ENCODE measurements at places on chromosomes 5 and 9.

DNA sequence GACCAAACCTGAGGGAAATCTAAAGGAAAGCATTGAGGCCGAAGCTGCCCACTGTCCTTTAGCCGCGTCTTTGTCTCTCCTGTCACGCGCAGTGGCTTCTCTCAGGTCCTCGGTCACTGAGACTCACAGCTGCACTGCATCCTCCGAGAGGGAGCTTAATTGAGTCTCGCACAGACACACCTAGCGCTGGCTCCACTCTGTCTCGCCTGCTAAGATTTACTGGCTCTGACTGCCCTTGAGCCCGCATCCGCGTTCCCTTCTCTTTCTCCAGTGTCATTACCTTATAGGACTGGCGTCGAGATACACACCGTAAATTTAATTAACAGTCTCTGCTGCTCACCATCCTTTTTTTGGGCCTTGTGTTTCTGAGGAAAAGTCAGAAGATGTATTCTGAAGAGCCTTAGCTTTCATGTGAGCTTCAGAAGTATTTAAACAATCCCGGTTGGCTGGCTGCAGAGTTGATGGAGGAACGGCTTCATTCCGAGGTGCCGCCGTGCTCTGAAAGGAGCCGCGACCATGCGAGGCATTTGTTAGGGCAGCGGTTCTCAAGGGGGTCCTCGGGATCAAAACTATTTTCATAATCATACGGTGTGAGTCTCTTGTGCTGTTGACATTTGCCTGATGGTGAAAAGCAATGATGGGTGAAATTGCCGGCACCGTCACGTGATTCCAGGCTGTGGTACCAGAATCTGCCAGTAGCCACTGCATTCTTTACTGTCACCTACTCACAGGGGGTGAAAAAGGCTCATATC is 58.3 kb downstream of the GPR107 start:
- DNase-seq, result no peak

DNA sequence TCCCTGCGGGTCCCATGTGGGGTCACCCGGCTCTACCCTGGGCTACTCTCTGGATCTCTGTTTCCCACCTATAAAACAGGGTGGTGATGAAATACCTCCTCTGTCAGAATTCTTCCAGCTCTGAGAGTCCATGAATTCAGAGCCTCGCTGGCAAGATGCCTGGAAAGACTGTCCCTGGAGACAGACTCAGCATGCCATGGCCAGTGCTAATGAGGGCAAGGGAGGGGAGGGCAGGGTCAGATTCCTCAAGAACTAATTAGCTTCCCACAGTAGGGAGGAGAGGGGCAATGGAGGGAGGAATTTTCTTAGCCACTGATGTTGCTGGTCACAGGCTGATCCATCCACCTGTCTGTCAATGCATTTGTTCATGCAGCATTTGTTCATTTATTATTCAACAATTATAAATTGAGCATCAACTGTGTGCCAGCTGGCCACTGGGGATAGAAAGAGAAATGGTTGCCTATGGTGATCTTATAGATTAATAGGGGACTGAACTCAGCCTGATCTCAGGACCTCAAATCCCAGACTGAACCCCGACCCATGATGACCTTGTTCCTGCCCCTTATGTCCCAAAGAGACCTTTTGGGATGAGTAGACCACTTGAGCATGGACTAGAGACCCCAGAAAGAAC is 4.7 kb downstream of the SYNPO start:
- no peak for DNase-seq

DNA sequence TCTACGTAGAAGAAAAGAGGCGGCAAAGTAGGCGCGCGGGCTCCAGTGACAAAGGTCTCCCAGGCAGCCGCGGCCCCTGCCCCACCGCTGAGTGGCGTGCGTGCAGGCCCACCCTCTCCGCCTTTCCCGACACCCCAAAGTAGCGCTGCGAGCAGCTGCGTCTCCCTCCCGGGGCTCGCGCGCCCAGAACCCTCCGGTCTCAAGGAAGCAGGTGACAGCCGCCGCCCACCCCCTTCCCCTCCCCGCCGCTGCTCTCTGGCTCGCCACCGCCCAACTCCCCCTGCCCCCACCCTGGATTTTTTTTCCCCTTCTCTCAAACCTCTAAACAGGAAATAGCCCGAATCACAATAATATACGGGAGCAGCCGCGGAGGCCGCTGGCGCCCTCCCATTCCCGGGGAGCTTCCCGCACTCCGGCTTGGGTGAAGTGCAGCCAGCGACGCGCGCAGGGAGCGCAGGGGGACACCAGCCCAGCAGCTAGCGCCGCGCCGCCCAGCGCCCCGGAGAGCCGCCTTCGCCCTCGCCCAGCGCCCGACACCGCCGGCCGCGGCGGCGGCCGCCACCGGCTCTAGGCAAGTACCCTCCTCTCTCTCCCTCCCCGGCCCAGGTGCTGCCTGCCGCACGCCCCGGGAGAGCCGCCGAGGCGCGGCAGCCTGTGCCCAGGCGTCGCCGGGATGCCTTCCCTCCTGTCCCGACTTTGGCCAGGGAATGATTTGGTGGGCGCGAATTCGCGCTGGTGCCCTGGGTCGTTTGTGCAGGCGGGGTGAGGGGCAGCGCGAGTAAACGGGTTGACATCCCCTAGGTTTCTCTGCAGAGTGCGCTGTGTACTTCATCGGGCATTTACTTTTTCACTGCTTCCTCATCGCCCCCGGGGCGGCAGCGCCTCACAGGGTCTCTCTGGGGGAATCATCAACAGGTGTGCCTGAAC is 52.7 kb upstream of the TJP2 start:
- DNase-seq, result no peak

DNA sequence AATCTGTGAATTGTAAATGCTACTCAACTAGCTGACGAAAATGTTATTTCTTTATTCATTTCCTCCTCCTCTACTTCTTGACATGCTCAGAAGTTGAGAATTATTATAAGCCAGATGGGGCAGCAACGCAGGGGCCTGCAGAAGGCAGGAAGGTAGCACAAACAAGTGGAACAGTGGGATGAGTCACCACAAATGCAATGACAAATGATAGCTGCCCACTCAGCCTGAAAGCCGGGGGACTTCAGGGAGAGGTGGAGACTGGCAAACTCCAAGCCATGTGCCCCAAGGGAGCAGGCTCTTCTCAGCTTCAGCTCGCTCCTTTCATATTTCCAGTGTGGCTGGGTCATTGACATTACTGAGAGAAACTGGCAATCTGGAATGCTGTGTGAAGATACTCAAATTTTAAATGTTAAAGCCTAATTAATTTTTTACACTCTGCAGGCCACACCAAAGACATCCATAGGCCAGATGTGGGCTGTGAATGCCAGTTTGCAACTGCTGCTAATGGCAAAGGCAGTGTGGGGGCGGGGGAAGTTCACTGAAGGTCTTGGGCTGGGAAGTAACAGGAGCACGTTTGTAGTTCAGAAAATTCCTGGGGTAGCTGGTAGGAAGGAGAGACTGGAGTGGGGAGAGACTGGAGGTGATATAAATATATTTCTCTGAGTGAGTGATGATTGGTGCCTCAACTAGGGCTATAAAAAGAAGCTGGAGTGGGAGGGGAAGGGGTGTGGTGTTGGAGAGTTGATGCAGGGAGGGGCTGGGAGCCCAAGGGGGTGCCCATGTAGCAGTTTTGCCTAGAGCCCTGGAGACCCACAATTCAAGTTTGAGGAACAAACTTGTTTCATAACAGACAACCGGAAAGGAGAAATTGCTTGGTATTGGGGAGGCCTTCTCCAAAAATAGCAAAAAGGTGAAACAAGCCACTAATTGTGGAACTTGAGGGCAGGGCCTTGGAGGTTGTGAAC is 20.8 kb upstream of the ADRB2 start:
- no peak for DNase-seq

DNA sequence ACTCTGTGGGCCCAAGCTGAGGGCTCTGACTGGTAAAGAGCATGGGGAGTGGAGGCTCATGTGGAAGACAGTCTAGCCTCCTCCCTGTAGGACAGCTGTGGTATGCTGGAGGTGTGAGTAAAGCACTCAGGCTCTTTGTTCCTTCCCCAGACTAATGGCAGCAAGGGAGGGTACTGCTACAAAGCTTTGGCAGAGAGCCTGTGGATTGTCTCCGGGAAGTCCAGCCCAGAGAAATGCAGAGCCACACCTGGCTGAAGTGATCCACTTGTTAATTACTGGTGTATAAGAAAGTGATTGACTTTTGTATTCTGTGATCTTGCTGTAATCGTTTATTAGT is 161.7 kb downstream of the OXCT1 start:
- DNase-seq, result no peak

DNA sequence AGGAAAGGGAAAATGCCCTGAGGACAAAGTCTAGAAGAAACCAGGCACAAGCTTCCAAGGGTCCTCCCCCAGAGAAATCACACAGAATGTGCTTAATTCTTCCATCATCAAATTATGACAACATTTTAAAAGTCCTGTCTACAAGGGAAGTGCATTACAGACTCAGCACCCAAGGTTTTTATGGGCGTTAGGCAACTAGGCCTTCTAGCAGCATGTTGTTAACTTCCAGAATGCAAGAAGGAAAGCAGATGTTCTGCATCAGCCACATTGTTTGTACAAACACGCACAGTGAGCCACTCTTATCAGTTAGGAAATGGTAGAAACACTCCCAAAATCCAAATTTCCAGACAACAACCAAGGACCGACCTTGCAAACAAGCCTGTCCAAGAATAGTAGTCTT is 26.5 kb downstream of the SMC5 start:
- no peak for DNase-seq

- no peak for DNase-seq
Observed at GRCh38 chr5:9347541-9348295, 198.2 kb downstream of the SEMA5A start.

GRCh38 chr5:56413546-56413945 is 180.4 kb upstream of the ANKRD55 start:
- no peak for DNase-seq

GRCh38 chr5:169027501-169028061 is 273.4 kb downstream of the SLIT3 start:
- DNase-seq, result no peak

- DNase-seq, result no peak
Observed at GRCh38 chr9:34010979-34011378, 37.7 kb downstream of the UBAP2 start.

- no peak for DNase-seq
Observed at GRCh38 chr5:124873188-124873587, 126.7 kb upstream of the ZNF608 start.

- no peak for DNase-seq
Observed at GRCh38 chr5:151173711-151174611, 16.4 kb upstream of the ANXA6 start.

DNA sequence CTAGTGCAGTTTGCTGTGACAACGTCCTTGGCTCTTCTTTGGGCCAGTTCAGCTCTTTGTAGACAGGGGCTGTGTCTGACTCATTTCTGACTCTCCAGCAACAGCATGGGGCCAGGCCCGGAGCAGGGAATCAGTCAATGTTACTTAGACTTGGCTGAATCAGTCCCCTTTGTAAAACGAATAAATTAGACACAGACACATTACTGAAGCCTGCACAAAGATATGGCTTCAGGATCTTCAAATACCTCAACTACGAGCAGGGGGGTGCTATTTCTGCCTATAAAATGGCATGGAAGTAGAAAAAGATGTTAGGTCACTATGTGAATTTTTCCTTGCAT is 204.7 kb downstream of the TTLL11 start:
- DNase-seq, result no peak

- no peak for DNase-seq
Observed at GRCh38 chr5:43564289-43564850, 7.5 kb upstream of the PAIP1 start.

DNA sequence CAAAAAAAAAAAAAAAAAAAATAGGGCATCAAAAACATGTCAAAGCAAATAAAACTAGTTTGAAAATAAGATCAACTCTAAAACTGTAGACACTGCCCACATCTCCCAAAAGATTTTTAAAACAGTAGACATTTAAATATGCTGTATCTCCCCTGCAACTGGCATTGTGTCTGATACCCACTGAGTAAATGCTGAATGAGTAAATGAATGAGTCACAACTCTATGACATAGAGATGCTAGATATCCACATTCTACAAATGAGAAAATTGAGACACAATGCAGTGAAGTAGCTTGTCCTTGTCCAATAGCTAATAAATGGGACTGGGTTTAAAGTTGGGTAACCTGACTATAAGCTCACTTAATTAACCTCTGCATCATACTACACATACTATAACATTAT is 14.1 kb upstream of the MAP1B start:
- no peak for DNase-seq

DNA sequence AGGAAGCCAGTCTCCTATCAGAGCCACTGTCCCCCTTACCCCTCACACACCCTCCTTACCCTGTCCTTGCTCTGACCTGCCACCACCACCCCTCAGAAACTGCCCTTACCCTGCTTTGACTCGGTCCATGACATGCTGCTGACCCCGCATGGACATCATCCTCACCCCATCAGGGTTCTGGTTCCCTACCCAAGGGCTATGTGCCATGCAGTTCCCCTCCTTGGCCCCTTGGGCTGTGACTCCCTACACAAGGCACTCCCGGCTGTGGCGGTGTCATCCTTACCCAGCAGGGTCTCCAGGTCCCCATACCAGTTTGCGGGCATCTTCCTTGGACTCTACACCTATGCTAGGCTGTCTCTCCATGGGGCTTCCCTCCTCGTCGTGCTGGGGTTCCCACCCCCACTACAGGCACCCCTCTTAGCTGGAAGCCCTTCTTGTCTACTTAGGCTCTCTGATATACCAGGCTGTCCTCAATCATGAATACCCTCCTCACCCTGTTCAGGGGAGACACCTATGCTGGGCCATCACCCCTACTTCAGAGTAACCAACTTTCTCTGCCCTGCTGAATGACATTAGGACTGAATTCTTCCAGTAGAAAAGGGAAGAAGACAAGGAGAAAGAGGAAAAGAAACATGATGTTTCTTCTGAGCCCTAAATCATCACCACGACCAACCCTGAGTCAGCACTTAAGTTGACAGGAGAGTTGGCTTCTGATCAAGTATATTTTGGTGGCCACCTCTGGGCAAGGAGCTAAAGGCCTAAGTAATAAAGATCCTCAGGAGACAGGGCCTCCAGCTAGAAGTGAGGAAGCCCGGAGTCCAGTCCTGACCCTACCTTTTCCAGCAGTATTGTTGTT is 115.2 kb downstream of the GCNT1 start:
- DNase-seq, result no peak

GRCh38 chr9:128770286-128771030 is 1.3 kb downstream of the ZER1 start:
- no peak for DNase-seq

GRCh38 chr5:18533137-18533536 is 898.9 kb downstream of the TAF11L14 start:
- DNase-seq, result no peak

DNA sequence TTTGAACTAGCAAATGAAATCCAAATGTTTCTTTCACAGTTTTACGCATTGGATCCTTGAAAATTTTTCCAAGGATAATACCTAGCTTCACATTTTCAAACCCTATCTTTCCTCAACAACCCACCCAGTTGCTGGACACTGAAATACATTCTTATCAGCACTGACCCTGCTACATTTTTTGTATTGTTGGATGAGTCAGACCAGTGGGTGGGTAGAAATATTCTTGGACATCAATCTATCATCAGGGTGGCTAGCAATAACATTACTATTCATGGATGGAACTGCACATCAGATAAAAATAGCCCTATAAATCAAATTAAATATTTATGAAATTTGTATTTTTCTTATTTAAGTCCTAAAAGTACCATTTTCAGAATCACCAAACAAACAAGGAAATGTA is 407.4 kb upstream of the IZUMO3 start:
- DNase-seq, result no peak

All from activated CD8-positive, alpha-beta memory T cell treated with anti-CD3 and anti-CD28 coated beads for 4 hours (primary cell).